LNCaP clone FGC (cell line): ENCODE measurements at places on chromosomes 1 and 21.

- no peak for DNase-seq
Measured at GRCh38 chr1:208166340-208167138, 77.6 kb downstream of the PLXNA2 start.

- DNase-seq, result no peak
Measured at GRCh38 chr1:160807738-160808137, 11.8 kb downstream of the LY9 start.

- no peak for DNase-seq
Measured at GRCh38 chr21:43207868-43208267, 39.1 kb downstream of the CRYAA start.

GRCh38 chr1:231172411-231172810 lies 10.6 kb downstream of the TRIM67 start:
- no peak for DNase-seq

DNA sequence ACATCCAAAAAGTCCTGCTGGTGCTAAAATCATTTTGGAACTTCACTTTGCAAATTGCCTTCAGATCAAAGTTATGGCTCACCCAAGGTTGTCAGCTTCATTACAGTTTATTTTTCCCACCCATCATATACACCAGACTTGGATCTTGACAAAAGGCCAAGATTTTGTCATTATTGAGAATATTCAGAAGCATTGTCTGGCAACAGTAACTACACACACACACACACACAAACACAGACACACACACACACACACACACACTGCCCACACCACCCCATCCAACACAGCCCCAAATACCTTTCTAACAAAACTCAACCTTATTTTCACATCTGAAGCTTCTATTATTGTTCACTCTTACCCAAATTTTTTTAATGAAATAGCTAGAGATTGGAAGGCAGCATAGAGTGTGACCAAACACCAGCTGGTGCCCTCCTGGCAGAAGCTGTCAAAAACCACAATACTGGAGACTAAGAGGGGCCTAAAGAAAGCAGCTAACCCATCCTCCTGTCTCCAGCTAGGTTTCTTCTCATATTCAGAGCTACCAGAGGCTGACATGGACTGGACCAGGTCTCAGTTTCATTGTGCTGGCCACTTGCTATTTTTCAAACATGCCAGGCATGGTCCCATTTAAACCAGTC lies 139.1 kb upstream of the ZC3H11B start:
- no peak for DNase-seq

DNA sequence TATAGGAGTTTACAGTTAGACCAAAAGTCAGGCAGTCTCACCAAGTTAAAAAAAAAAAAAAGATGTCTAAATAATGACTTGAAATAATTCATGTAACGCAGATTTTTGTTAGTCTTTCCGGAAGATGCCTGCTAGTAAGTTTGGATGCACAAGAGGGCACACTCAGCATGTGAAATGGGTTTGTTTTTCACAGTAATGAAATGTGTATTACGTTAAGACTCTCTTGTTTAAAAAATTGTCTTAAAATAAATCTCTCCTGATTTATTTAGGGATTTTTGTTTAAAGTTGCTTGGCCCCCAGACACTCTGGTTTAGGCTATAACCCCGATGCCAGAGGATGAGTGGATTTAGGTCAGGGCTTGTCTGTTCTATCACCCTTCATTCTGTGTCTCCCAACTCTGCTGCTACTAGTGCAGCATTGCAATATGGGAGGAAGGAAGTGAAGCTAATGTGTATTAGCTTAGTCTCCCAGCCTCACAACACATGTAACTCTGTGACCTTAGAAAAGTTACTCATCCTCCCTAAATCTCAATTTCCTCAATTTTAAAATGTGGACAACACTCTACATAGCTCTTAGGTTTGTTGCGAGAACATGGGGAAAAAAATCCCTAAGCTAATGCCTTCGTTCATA lies 25.7 kb downstream of the CTH start:
- no peak for DNase-seq

DNA sequence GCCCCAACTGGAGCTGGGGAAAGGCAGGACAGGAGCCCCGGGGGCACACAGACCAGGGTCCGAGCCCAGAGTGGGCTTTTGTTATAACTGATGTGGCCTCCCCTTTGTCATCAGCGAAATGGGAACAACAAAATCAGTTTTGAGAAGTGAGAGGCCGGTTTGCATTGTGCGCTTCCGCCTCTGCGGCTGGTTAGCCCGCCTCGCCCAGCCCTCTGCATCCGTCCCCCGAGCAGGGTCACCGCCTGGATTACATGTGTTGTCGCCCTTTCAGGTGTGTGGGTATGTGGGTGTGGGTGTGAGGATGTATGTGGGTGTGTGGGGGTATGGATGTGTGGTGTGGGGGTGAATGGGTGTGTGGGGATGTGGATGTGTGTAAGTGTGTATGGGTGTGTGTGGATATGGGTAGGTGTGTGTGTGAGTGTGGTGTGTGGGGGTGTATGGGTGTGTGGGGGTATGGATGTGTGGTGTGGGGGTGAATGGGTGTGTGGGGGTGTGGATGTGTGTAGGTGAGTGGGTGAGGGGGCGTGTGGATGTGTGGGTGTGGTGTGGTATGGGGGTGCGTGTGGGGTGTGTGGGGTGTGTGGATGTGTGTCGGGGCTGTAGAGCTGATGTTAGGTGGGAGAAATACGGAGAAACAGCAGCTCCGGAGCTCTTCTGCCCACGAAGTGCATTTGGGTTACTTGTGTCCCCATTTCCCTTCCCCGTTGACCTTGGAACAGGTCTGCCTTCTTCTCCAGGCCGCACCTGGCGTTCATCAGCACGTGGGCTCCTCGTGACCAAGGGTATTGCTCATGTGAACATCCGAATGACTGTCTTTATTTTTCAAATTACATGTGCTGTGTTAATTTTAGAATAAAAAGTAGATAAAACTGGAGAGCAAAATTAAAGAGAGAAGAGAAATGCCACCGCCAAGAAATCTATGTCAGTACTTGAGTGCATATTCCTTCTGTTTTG lies 67.6 kb downstream of the FHAD1 start:
- no peak for DNase-seq
